ENCODE measurements at places on chromosomes 6 and 20.

- DNase-seq, result no peak
Measured at GRCh38 chr6:106413722-106414121, 53.2 kb downstream of the CRYBG1 start.

GRCh38 chr20:20009784-20010253 is 7.3 kb upstream of the NAA20 start:
- DNase-seq, result no peak

DNA sequence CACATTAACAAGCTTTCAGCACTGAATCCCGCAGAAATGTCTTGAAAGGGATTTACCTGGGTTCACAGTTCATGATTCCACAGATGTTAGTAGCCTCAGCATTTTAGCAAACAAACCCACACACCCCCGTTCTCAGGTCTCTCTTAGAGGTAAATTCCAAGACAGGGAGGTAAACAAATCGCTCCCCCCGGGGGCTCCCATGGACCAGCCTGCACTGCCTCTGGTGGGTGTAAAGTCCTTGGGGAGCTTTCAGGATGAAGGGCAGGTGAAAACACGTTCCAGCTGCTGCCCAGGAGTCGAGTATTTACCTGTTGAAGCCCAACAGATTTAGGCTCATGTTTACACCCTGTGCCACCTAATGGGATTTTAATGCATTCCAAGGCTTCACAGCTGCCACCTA is 187.0 kb upstream of the FOXQ1 start:
- DNase-seq, result no peak

GRCh38 chr6:167826896-167827582 is at the start of gene AFDN:
Gene AFDN (plus strand): TSS chr6:167826911. CDS start chr6:167827133, 222 bp downstream.
- DNase-seq, result peak; percentile 11

DNA sequence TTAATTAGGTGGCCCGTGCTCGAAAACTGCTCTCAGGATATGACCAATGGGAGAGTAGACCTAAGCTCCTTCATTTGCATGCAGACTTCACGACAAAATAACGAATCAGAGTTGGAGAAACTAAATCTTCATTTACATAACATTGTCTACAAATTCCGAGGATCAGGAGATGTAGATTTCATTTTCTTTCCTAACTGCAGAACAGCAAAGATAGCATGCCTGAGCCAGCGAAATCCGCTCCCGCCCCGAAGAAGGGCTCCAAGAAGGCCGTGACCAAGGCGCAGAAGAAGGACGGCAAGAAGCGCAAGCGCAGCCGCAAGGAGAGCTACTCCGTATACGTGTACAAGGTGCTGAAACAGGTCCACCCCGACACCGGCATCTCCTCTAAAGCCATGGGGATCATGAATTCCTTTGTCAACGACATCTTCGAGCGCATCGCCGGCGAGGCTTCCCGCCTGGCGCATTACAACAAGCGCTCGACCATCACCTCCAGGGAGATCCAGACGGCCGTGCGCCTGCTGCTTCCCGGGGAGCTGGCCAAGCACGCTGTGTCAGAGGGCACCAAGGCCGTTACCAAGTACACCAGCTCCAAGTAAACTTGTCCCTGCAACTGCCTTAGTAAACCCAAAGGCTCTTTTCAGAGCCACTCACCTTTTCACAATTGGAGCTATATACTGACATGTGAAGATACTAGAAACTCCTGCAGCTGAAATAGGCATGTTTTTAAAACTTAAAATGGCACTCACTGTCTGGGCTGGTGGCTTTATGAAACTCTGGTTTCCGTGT is 96.5 kb downstream of the HFE start:
- DNase-seq, result peak; percentile 21

DNA sequence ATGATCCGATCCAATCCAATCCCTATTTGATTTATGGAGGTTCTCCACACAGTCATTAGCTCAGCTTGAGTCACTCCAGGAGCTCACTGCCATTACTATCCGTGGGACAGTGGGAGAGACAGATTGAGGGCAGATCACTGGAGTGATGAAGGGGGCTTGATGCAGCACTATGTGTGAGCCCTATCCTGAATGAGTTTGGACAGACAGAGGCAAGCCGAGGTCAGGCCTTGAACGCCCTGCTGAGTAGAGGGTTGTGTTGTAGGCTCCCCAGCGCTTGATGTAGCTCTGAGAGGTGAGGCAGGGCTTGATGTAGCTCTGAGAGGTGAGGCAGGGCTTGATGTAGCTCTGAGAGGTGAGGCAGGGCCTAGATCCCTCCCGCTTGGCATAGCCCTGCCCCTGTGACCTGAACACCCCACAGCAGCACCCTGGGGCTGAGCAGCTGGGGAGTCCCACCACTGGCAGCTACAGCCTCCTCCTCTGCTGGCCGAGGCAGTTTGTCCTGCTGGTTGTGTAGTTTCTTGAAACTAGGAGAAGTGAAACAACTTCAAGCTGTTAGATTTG is 58.7 kb downstream of the ZFAND3 start:
- DNase-seq, result no peak

GRCh38 chr6:2980465-2980855 is 9.1 kb upstream of the SERPINB6 start:
- no peak for DNase-seq

DNA sequence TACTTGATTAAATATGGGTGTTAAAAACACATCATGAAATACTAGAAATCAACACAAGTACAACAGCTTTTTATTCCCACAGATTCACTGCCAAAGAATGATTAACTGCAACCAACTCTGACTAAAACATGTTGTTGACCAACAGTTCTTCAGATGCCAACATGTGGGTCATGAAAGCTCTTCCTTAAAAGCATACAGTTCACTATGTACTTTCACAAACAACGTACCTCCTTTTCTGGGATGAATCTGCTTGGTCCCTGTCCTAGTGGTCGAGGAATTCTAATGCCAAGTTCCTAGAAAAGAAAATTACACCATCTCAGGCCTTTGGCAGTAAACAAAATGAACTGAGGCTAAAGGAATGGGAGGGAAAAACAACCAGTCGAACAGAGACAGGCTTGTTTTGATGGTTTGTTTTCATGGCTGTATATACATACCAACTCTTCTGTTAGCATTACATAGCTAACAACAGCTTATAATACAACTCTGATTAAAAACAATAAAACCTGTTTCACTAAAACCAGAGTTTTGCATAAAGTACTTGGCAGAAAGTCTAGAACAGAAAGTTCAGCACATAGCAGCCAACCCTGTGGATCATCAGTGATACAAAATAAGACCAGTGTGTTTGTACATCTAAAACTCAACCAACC is 92.5 kb downstream of the SESN1 start:
- DNase-seq, result no peak

DNA sequence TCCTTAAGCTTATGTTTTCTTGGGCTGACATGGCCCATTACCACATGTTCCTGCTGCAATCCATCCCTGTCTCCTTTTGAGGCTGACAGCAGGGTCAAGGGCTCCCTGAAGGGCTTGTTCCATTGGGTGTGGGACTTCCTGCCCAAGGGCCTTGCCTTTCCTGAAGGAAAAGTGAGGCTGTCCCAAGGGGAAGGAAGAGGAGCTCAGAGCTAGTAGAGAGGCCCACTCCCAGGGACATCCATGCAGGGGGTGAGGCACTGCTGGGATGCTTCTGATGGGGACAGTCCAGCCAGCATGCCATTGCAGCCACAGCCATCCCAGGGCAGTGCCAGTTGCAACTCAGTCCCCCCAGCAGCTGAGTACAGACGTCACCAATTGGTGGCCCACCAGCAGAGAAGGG is 138.4 kb upstream of the FOXA2 start:
- no peak for DNase-seq

- no peak for DNase-seq
Measured at GRCh38 chr20:16263582-16263981, 309.7 kb downstream of the KIF16B start.

DNA sequence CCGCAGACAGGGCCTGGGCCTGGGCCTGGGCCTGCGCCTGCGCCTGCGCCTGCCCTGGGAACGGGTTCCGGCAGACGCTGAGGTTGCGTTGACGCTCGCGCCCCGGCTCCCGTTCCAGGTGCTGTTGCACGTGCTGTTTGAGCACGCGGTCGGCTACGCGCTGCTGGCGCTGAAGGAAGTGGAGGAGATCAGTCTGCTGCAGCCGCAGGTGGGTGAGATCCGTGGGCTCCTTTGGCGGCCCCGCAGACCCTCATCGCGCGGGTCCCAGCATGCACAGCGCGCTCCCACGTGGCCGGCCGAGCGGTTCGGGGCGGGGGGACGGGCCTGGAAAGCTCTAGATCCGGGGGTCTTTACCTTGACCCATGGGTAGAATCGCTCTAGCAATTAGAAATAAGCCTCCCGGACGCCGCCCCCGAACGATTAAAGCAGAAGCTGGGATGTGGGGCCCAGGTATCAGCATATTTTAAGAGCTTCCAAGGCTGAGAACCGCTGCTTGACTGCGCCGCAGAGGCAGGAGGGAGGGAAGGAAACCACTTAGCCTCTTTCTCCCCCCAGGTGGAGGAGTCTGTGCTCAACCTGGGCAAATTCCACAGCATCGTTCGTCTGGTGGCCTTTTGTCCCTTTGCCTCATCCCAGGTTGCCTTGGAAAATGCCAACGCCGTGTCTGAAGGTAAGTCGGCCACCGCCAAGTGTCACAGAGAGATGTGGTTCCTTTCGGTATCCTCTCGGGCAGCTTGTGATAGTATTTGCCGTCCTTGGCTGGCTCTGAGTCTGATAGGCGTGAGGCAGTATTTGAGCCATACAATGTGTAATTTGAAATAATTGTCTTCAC is 508 bp downstream of the NOP56 start:
- DNase-seq, result no peak

- DNase-seq, result no peak
Measured at GRCh38 chr20:54362283-54362682, 113.1 kb upstream of the DOK5 start.

DNA sequence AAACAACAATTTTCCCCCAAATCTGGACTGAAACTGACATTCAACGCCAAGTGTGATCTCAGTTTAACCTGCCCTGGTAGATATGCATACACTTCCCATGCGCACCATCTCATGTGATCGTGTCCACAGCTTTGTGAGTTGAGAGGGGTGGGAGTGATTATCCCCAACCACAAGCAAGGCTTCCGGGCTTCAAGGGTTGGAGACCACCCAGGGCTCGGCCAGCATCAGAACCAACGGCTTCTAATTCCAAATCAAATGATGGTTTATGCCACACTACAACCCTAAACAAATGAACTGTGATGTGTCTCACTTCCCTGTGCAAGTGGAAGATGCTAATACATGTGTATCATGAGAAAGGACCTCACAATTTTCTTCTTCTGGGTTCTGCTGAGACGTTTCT is 515 bp upstream of the TGM3 start:
- DNase-seq, result no peak

DNA sequence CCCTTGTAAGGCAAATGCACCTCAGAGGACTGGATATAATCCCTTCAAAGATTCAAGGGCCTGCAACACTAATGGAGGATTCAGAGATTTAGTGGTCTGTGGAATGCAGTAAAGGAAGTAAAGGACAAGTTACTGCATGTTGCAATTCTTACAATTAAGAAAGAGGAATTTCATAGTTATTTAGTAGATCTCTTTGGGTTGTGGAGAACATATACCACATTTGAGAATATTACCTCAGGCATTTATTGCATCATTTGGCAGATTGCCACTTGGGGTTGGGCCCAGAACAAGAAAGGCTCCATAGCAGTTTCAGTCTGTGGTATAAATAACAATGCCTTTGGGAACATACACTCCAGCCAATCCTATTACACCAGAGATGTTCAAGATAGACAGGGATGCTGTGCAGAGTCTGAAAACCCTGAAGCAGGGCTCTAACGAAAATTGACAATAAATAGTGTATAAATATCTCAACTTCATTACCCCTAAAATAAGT is 20.9 kb upstream of the EPM2A start:
- no peak for DNase-seq

GRCh38 chr6:11198663-11199603 is 33.5 kb downstream of the NEDD9 start:
- no peak for DNase-seq

DNA sequence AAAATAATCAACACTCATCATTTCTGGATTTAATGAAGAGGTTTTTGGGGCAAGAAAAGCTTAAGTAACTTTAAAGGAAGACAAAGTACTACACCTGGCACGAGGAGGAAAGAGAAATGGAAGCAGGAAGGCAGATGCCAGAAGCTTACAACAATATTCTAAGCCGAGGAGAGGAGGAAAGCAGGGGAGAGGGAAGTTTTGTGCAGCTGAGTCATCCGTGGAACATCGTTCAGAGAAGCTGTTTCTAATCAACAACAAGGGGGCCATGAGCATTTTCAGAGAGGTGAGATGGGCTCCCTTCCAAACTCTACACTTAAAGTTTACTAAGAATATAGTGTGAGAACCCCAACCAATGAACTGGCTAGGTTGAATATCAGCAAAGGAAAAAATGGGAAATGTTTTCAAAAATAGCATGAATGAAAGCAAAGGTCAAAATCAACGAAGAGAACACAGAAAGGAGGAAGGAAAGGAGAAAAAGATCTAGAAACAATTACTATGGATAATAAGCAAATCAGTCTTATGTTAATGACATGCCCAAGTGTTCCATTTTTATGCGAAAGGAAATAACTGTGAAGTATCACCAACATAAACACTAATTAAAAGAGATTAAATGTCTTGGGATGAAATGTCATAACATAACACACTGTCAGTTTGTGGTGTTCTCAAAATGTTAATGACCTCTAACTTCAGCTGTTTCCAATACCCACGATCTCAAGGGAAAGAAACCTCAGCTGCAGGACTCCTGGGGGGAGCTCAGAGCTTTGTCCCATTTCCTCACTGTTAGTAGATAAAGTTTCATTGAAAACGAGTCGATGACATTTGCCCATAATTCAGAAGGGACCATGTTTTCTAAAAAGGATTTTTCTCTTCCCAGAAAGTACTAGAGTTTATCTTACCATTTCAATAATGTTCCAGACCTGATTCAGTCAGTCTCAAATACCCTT is 203.4 kb upstream of the STXBP5 start:
- no peak for DNase-seq

GRCh38 chr6:31681135-31681671 is 336 bp upstream of the LY6G5C start:
- DNase-seq, result peak; percentile 26

GRCh38 chr6:170108890-170109587 is 181.8 kb downstream of the DLL1 start:
- DNase-seq, result no peak

GRCh38 chr6:108622641-108623298 is 62.1 kb downstream of the FOXO3 start:
- DNase-seq, result no peak

DNA sequence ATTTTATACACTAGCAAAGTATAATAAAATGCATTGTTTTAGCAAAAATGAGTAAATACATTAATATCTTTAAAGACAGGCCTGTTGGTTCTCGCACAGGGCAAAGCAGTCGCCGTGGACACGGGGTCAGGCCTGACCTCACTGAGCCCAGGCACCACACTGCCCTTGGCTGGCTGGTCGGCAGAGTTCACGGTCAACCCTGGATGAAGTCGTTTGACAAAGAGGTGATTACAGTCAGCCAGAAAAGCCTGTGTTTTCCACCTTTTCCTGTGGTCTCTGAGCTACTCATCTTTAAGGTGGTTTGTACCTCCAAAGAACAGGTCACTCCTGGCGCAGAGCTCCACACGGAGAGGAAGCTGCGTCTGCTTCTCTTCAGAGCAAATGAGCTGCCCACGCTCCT is 191.5 kb downstream of the DLL1 start:
- DNase-seq, result no peak

Measured in activated T-helper 9 cell treated with anti-CD3 and anti-CD28 coated beads, Interleukin-2, amount 50 U/mL, for 16 hours (primary cell).